ENCODE measurements at places on chromosomes 1 and 21. TPM values are rescaled to one million over a fixed set of nuclear protein-coding genes. Genes with fewer than 3 reads are reported as not detected.

APCS gene
- total RNA-seq = not detected

RASSF5 gene
- total RNA-seq = 6.8 TPM

ZNF669 gene
- 17.7 TPM for total RNA-seq

MARCKSL1 gene
- total RNA-seq = 495 TPM

MYOG gene
- not detected for total RNA-seq

KRTAP12-1 gene
- total RNA-seq = not detected

KIF2C gene
- 20.4 TPM for total RNA-seq

LCE6A gene
- total RNA-seq = not detected

ST6GALNAC3 gene
- total RNA-seq = 64.8 TPM
